ENCODE measurements at places on chromosomes 11 and 22.

- DNase-seq: no peak
Measured at GRCh38 chr11:81941998-81942397, 791.7 kb downstream of the FAM181B start.

GRCh38 chr11:72637198-72637597, 37.0 kb downstream of the PDE2A start:
- no peak for DNase-seq

DNA sequence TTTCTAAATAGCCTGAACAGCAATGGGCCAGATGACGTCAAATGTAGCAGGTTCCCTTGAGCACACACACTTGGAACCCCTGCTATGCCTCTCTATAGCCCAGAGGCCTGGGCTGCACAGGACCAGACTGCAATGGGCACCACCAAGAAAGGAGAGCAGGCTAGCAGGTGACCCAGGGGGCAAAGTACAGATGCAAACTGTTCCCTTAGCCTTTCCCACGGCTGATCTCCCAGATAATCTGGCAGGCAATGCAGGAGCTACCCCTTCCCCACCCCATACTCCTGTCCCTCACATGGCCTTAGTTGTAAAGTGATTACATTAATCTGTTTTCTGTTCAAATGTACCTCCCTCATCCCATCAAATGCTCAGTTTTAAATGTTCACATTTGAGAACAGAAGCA, 41.3 kb downstream of the SMCO4 start:
- no peak for DNase-seq

GRCh38 chr11:2665526-2666400, 34.0 kb downstream of the KCNQ1OT1 start:
- DNase-seq: no peak

DNA sequence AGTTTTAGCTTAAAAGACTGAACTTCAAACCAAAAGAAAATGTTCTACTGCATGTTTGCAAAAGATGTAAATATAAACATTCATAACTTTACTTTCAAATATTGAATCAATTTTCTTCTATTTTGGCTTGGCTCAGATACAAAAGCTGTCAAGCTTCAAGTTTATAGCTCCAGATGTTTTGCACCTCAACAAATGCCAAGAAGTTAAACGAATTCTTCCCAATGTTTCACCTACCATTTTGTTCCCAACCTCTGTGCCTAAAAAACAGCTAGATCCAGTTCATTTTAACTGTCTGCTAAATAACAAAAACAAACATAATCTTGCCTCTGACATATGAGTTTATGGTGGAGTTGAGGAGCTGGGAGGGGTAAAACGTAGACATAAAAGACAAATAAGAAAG, 76.5 kb downstream of the RAB30 start:
- DNase-seq: no peak

DNA sequence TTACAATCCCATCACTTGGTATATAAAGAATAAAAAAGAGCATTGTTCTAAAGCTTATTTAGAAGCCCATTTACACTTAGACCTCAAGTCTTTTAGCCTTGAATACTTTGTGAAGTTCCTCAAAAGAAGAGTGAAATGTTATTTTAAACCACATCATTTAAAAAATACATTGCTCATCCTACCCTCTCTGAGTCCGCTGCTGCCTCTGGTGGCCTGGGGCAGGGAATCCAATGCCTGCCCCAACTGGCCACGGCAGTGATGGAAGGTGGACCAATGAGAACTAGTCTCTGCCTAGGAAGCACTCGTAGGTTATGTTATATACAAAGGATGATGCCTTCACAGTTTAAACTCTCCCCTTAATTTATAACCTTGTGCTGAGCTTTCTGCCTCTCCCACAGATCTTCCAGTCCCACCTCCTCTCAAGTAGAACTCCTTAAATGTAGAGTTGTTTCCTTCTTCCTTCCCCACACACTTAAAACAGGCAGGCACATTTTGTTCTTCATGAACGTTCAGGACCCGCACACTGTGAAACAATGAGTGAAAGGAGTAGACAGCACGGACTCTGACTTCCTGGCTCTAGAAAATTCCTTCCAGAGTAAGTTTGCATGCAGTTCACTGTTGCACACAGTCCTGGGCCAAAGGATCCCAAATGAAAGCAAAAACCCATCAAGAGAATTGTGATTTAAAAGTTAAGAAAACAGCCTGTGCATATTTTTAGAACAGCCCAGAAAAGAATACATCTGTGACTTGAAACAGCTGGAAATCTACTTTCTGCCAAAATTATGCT, 167.8 kb downstream of the RRAS2 start:
- DNase-seq: no peak
